Stimulated activated CD8-positive, alpha-beta memory T cell treated with anti-CD3 and anti-CD28 coated beads, Interleukin-4, amount 100 ng/mL, for 24 hours (primary cell): ENCODE measurements at places on chromosomes 6 and 20.

DNA sequence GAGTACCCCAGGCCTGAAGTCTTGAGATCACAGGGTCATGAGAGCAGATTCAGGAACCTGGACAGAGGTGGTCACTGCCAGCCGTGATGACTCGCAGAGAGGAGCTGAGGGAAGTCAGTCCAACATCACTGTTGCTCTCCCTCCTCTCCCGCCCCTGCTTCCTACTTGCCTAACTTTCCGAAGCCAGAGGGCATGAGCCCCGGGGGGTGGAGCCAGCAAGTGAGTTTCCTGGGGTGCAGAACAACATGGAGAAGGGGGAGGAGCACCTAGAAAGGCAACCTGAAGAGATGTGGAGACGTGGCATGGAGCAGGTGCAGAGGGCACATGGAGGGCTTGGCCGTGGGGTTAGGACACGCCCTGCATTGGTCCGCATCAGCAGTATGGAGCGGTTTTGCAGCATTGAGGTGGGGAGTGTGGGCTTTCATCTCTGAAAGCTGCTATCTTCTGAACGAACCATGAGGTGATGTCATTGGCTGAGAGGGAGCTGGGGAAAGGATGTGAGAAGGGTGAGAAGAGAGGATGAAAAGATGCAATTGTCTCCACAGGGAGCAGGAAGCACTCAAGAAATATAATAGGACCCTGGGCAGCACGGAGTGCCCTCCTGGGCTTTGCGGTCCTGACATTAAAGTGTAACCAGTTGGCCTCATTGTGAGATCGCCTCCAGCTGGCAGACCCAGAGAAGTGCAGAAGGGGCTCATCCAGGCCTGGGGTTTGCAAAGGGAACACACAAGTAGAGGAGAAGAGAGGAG, 25.0 kb downstream of the GDAP1L1 start:
- no peak for DNase-seq

- no peak for DNase-seq
Observed at GRCh38 chr6:4568138-4568537, 208.1 kb upstream of the CDYL start.

GRCh38 chr6:145531822-145532221, 203.5 kb downstream of the EPM2A start:
- DNase-seq: no peak

- no peak for DNase-seq
Observed at GRCh38 chr6:112330879-112331265, 16.3 kb upstream of the RFPL4B start.

GRCh38 chr20:42099101-42099500, 480.9 kb upstream of the CHD6 start:
- DNase-seq: no peak

DNA sequence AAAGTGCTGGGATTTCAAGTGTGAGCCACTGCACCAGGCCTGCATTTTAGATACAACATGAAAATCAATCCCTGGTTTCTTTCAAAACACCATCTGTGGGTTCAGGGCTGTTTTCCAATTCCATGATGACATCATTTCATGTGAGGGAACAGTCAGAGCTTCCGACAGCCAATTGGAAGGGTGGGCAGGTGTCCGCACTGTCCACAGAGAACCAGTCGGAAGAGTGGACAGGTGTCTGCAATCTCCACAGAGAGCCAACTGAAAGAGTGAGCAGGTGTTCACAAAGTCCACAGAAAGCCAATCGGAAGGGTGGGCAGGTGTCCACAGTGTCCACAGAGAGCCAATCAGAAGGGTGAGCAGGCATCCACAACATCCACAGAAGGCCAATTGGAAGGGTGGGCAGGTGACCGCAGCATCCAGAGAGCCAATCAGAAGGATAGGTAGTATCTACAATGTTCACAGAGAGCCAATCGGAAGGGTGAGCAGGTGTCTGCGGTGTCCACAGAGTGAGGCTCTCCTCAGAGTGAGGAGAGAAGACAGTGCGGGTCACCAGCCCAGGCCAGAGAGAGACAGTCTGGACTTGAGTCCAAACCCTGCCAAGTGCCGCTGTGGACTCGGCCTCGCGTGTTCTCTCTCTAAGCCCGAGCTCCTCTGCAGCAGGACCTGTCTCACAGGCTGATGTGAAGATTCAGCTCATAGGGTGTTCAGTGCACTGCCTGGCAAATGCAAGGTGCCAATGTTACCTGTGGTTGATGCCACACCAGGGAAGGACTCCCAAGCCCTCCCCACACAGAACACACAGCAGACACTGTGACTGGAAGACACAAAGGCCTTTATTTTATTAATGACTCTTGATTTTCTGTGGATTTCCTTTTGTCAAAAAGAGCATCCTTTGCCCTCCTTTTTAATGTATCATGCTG, 57.3 kb downstream of the DLL1 start:
- DNase-seq: no peak

- DNase-seq: no peak
Observed at GRCh38 chr6:121951918-121952379, 447.5 kb upstream of the HSF2 start.

GRCh38 chr20:21801193-21801592, 95.7 kb downstream of the PAX1 start:
- no peak for DNase-seq

GRCh38 chr6:107248147-107248546, 132.8 kb upstream of the BEND3 start:
- DNase-seq: no peak

DNA sequence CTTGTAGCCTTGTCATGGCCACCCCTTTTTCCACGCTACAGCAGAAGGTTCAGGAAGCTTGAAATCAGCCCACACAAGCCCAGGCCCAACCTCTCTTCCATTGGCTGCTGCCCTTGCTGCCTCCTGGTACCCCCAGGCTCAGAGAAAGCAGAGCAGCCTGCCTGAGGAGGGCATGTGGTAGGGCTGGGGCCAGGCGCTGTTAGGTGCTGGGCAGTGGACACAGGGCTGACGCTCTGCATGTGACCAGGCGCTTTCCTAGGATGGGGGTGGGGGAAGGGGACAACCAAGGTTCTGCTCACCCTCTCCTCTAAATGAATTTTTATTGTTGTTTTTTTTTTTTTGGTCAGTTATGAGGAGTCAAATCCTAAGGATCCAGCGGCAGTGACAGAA, 36.3 kb upstream of the ID1 start:
- DNase-seq: no peak

DNA sequence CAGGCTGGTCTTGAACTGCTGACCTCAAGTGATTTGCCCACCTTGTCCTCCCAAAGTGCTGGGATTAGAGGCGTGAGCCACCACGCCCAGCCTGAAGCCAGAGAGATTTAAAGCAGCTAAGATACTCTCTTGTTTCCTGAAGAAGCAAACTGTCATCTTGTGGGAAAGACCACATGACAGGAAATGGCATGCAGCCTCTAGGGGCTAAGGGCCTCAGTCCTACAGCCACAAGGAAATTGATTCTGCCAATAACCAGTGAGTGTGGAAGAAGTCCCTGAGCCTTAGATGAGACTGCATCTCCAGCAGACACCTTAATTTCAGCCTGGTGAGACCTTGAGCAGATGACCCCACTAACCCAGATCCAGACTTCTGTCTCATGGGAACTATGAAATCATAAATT, 40.9 kb downstream of the KIZ start:
- DNase-seq: no peak

- DNase-seq: no peak
Observed at GRCh38 chr6:13355999-13356785, 27.9 kb upstream of the TBC1D7 start.

DNA sequence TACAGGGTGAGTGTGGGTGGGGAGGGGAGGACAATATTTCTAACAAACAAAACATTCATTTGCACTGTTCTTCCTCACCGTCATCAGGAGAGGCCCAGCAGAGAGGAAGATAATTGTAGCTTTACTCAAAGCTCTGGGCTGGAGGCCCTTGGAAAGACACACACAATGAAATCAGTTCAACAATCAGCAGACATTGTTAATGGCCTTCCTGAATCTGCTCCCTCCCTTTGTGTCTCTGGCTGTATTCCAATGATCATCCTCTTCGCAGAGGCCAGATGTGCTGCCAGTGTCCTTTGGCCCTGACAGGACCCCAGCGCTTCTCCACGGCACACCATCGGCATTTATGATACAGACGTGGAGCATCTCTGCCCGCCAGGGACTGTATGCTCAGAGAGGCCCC, 44.6 kb upstream of the LRFN2 start:
- no peak for DNase-seq

DNA sequence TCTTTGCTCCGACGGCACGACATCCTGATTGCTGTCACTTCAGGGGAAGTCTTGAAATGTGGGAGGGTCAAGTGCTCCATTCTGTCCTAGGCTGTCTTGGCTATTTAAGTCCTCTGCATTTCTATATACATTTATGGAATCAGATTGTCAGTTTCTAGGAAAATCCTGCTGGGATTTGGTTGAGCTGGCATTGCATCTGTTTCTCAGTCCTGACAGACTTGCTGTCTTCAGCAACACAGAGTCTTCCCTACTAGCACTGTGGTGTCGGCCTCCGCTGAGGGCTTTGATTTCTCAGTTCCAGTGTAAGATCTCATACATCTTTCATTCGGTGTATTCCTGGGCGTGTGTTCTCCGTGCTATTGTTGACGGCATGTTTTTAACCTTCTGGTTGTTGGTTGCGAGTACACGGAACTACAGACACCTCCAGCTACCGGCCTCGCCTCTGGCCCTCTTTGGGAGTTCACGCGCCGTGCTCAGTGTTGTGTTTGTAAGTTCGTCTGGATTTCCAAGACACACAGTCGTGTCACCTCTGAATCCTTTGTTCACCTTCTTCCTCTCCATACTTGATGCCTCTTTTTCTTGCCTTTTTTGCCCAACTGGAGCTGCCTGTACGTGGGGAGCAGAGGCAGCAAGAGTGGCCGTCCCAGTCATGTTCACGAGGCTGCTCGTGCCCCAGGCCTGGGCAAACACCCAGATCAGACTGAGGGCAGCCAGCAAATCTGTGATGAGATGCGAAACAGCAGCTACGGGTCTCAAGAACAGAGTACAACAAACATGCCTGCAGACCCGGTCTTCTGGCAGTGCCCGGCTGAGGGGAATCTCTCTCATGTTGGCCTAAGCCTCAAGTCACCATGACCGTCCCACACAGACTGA, 92.8 kb downstream of the TAF4 start:
- DNase-seq: no peak

DNA sequence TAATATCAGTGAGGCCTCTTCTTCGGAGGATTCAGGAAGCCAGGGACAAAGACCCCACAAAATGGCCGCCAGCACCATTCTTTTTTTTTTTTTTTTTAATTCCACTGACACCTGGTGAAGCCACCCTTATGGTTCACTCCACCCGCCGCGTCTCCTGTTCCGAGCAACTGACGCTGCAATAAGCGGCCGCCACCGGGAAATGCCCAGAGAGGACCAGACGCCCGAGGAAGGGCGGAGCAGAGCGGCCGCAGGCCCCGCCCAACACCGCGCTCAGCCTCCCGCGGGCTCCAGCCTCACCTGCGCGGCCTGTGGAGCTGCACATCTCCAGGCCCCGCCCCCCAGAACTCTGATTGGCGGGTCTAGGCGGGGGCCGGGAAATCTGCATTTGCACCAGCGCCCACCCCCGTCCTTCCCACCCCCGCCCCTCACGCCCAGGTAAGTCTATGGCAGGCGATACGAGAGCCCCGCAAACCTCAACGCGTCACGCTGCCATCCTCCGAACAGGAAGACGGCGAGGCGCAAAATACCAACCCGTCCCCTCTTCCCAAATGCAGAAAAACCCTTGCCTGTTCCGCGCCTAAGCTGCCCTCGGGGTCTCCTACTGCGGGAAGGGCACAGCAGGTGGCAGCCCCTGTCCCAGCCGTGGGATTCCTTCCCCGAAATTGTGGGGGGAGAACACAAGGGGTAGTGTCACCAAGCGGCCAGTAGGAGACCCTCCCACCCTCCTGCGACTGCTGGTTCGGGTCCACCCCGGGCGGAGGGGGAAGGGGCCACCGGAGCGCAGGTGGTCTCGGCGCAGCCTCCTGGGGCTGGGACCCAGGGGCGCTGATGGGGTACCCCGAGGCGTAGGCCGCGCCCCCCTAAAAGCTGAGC, 960 bp downstream of the ATP9A start:
- peak; percentile 29 for DNase-seq

- no peak for DNase-seq
Observed at GRCh38 chr6:30311671-30312070, 15.1 kb upstream of the TRIM39 start.

DNA sequence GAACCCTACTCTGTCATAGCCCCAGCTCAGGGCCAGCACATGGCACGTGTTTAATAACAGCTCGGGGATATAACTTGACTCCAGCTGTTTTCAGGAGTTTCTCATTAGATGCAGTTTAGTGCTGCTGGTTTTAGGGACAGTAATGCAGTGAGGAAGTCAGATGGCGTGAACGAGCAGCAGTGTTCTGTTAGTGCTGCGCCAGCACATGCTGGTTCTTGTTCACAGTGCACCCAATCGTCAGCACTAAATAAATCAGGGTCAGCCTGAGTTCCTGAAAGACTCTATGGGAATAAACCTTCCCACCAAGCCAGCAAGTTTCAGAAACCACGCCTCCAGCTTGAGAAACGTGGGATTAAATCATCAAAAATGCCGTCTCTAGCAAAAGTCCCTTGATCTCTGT, 235.9 kb upstream of the SUPT3H start:
- DNase-seq: no peak

GRCh38 chr20:41205313-41205712, 68.0 kb downstream of the PLCG1 start:
- DNase-seq: no peak

DNA sequence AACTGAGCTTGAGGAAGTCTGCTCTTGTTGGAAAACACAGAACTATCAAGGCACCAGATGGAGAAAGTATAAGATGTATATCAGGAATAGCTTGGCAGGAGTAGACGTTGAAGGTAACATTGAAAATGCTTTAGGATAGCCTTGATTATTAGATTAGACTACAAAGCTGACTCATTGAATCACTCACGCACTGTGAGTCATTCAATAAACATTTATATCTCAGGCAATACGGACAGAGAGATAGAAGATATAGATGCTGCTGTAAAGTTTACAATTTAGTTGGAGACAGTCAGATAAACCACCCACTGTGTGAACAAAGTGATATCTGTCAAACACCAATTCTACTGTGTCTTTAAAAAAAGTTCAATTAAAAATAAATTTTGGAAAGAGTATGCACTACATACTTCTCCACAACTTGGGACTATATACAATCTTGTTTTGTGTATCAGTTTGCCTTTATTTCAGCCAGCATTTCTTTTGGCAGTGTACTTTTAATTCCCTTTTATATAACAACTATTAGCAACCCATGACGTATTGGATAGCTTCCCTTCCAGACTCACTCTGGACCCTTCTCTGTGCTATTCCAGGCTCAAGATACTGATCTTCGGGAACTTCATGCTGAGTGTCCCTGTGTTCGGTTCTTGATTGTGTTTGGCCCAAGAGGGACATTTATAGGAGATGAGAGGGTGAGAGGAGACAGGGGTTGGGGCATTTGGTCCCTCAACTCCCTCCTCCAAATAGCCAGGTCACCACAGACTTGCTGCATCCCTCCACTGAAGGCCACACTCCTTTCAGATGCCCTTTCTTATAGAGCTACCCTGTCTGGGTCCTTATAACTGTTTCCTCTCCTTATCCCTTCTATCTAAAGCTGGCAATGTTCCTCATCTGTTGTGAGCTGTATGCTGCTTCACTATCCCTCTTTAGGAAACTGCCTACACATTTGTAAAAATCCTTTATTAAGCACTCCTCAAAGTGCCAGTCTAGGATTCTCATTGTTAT, 176.6 kb upstream of the PTPRK start:
- no peak for DNase-seq
